GM12878 (cell line): ENCODE measurements at places on chromosomes 13 and 19. TPM values are rescaled to one million over a fixed set of nuclear protein-coding genes. Genes with fewer than 3 reads are reported as not detected.

Gene SIGLECL1
- total RNA-seq = not detected in 2 replicates

Gene FXYD3
- 0.44 and 0.80 TPM in 2 replicates for total RNA-seq

Gene ZNF177
- total RNA-seq = 0.21 and 0.23 TPM in 2 replicates

Gene ELAVL3
- not detected in 2 replicates for total RNA-seq

Gene ZNF610
- total RNA-seq = 0.64 and 1.2 TPM in 2 replicates

- H3K4me1 ChIP-seq = peaks cover 67% of the 10 kb centered on the region
- H3K4me3 ChIP-seq = peak overlapping the region; percentile 18; the same call in 1 of the 2 replicates
- DNase-seq = peak; percentile 95
- H3K27me3 ChIP-seq = no peaks in the 10 kb centered on the region; the same call in 1 of the 2 replicates
- H3K36me3 ChIP-seq = no peaks in the 10 kb centered on the region
Measured at GRCh38 chr19:16449330-16449961, 22.3 kb downstream of the EPS15L1 start.

DNA sequence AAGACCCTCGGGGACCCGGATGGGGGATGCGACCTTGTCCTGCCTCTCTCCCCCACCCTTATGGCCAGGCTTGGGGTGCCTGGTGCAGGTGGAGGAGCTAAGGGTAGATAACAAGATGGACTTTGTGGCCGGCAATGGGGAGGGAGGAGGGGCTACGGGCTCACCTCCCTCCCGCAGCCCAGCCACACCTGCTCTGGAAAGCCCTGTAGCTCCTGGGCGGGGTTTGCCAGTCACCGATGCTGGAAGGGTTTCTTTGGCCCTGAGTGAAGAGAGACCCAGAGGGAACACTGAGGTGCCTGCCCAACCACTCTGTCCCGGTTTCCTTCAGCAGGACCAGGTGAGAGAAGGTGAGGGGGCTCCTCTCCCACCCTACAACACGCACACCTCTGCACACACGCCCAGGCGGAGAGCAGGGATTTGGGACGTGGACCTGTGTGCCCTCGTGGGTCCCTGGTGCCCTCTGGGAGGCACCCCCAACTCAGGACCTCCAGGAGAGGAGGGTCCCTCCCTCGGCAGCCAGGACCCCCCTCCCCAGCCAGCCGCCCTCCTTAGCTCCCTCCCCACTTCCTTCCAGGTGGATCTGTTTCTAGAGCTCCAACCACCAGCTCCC, at the start of gene FUT2:
TSS of gene FUT2 (plus strand) at position 229 of the 610 bp plus-strand sequence. CDS start 6,986 bp downstream, outside the sequence.
- DNase-seq = no peak
- H3K27ac ChIP-seq = no peak within 1 kb of the TSS
- H3K36me3 ChIP-seq = no peaks in the 10 kb centered on the region
- no peaks in the 10 kb centered on the region; the same call in 1 of the 2 replicates for H3K27me3 ChIP-seq
- H3K4me3 ChIP-seq = no peak within 1 kb of the TSS
- no peaks in the 10 kb centered on the region; the same call in 1 of the 2 replicates for H3K4me1 ChIP-seq

GRCh38 chr13:28719227-28720055, 671 bp upstream of the SLC46A3 start:
- no peaks in the 10 kb centered on the region for H3K4me1 ChIP-seq
- H3K27ac ChIP-seq = 0 out of 2 replicates have a peak overlapping the region, but pooled peaks have one; percentile 14
- no peak for DNase-seq

GRCh38 chr13:31094331-31095015, 67.2 kb downstream of the HSPH1 start:
- no peaks in the 10 kb centered on the region; the same call in none of the 2 replicates for H3K27me3 ChIP-seq
- no peak overlapping the region for H3K4me3 ChIP-seq
- no peak overlapping the region for H3K27ac ChIP-seq
- peaks cover 5% of the 10 kb centered on the region; the same call in 1 of the 2 replicates for H3K4me1 ChIP-seq
- no peak for DNase-seq

DNA sequence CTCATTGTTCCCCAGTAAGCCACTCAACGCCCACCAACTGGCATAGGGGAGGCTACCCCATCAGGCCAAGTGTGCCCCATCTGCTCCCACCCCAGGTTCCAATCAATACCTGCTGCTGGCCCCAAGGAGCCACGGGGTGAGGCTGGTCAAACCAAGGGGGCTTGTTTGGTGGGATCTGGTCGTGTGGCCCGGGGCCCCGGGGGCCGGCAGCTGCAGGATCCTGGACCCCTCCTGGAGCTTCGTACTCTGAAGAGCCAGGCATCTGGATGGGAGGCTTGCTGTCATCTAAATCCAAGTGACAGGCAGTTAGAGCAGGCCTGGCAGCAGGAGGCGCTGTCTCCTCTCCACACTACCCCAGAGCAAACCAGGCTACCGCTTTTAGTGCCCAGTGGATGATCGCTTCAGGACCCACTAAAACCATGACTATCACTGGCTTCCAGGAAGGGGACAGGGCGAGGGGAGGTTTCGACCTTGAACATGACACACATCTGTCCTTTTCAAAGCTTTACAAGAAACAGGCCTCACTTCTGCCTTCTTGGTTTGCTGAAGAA, 14.2 kb downstream of the CHERP start:
- H3K36me3 ChIP-seq = peaks cover 27% of the 10 kb centered on the region
- DNase-seq = no peak
- no peaks in the 10 kb centered on the region for H3K27me3 ChIP-seq
- H3K4me1 ChIP-seq = no peaks in the 10 kb centered on the region
- no peak overlapping the region for H3K4me3 ChIP-seq
- no peak overlapping the region for H3K27ac ChIP-seq

- no peak overlapping the region for H3K27ac ChIP-seq
- DNase-seq = no peak
- no peaks in the 10 kb centered on the region for H3K36me3 ChIP-seq
- H3K27me3 ChIP-seq = peaks cover 2% of the 10 kb centered on the region; the same call in 1 of the 2 replicates
Measured at GRCh38 chr19:49534632-49535385, 7.0 kb downstream of the RCN3 start.

GRCh38 chr13:40221460-40222201, 444.8 kb downstream of the FOXO1 start:
- no peak overlapping the region for H3K27ac ChIP-seq
- H3K4me3 ChIP-seq = no peak overlapping the region
- no peaks in the 10 kb centered on the region for H3K27me3 ChIP-seq
- H3K4me1 ChIP-seq = no peaks in the 10 kb centered on the region
- H3K36me3 ChIP-seq = no peaks in the 10 kb centered on the region
- DNase-seq = no peak

DNA sequence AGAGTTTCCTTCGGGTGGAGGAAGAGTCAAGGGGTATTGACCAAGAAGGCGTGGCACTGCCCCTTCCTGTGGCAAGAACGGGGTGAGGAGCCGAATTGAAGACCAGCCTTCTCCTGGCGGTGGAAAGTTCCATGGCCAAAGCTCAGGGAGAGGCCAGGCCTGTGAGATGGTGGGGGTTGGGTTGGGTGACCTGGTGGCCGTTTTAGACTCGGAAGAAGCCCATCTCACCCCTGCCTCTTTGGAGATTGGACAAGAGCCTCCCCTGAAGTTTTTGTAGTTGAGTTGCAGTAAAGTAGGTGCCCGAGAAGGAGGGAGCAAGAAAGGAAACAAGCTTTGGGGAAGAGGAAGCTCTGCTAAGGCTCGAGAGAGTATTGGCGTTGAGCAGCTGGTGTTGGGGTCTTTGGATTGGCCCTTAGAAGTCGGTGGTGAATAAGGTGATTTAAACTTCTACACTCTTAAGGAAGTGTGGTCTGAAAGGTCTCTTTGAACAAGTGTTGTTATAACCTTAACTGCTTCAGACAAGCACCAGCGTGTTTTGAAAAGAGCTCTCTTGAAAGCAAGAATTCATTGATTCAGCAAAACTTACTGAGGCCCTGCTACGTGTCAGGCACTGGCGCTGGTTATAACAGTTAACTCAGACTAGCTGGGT, 964 bp downstream of the SPINT2 start:
- peaks cover 2% of the 10 kb centered on the region for H3K27me3 ChIP-seq
- H3K4me3 ChIP-seq = no peak overlapping the region
- H3K27ac ChIP-seq = no peak overlapping the region
- no peaks in the 10 kb centered on the region for H3K36me3 ChIP-seq
- DNase-seq = no peak

GRCh38 chr19:17415121-17415520, 4.7 kb upstream of the MVB12A start:
- no peak overlapping the region for H3K27ac ChIP-seq
- no peaks in the 10 kb centered on the region; the same call in 1 of the 2 replicates for H3K36me3 ChIP-seq
- DNase-seq = no peak
- no peak overlapping the region for H3K4me3 ChIP-seq
- H3K4me1 ChIP-seq = no peaks in the 10 kb centered on the region
- no peaks in the 10 kb centered on the region for H3K27me3 ChIP-seq
